Cardiac muscle cell (in vitro differentiated cells and primary cell): ENCODE measurements at places on chromosomes 7 and 10. TPM values are rescaled to one million over a fixed set of nuclear protein-coding genes. Genes with fewer than 3 reads are reported as not detected.

The SFRP4 gene
- 7.5 and 8.6 TPM in 2 replicates for polyA plus RNA-seq

The LRRTM3 gene
- polyA plus RNA-seq, result 2.8 and 3.6 TPM in 2 replicates

The PNLIPRP2 gene
- not detected in 2 replicates for polyA plus RNA-seq

The PDE1C gene
- 0.38 and 0.81 TPM in 2 replicates for polyA plus RNA-seq

The TMEM196 gene
- not detected in 2 replicates for polyA plus RNA-seq

The PIP gene
- polyA plus RNA-seq, result not detected in 2 replicates

GRCh38 chr10:116084161-116084560 lies 188.8 kb downstream of the GFRA1 start:
- no peak for DNase-seq

- DNase-seq, result no peak
These were observed 126.2 kb upstream of the PDLIM1 start for GRCh38 chr10:95416973-95417372.

- DNase-seq, result no peak
These were observed 282.9 kb downstream of the TWIST1 start for GRCh38 chr7:18834577-18834976.

GRCh38 chr7:87110778-87111177 lies 41.5 kb upstream of the DMTF1 start:
- DNase-seq, result peak; percentile 73

- DNase-seq, result no peak
These were observed 2.6 kb downstream of the PHYHIPL start for GRCh38 chr10:59179068-59179467.

DNA sequence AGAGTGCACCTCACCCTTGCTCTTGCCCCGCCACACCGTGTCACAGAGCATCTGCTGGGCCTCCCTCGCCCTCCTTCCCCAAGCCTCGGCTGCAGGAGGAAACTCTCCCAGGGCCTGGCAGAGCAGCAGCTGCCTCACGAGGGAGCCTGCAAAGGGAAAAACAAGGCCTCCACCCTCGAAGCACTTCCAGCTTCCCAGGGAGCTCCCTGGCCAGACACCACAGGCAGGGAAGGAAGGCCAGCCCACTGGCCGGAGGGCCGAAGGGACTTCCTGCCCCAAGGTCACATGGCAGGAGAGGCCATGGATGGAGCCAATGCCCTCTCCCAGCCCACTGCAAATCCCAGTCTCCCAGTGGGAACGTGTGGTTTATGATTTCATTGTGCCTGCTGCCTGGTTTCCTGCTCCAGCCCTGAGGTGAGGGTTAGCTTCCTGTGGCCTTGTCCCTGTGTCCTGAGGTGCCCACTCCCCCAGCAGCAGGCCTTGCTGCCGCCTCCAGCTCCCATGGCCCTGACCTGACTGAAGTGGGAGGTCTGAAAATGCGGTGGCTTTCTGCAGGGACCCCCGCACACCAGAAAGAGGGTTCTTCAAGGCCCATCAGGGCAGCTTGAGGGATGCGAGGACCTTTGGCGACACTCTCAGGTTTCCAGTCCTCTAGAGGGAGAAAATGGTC lies 100.5 kb upstream of the PPIF start:
- DNase-seq, result peak; percentile 73

DNA sequence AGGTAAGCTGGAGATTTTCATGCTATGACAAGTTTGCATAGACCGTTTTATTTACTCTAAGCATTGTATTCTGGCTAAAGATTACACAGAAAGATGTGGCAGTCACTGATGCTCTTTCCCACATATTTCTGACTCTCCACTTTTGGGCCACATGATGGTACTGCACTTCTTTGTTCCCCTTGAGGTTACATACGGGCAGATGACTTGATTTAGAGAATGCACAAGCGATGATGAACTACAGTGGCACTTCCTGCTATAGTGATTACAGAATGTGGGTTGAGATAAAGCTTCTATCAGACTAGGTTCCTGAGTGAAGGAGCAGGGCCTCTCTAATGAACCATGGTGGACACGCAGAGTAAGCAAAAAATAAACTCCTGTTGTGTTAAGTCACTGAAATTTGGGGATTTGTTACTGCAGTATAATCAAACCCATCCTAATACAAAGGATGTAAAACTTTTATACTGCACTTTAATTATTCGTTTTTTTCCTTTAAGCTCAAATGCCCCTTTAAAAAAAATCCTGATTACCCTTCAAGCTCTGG lies 177.9 kb downstream of the TAX1BP1 start:
- no peak for DNase-seq

- DNase-seq, result no peak
These were observed 80.0 kb upstream of the FEZF1 start for GRCh38 chr7:122384528-122384927.

- no peak for DNase-seq
These were observed 248.8 kb upstream of the NEBL start for GRCh38 chr10:21145751-21146435.

- DNase-seq, result no peak
These were observed 12.3 kb upstream of the TRDMT1 start for GRCh38 chr10:17213646-17214349.

- DNase-seq, result no peak
These were observed 299.2 kb downstream of the IPMK start for GRCh38 chr10:57968328-57969016.

- no peak for DNase-seq
These were observed 120.5 kb upstream of the ZWINT start for GRCh38 chr10:56481521-56482091.

GRCh38 chr10:43898592-43898991 lies 249.9 kb upstream of the ZNF32 start:
- no peak for DNase-seq

DNA sequence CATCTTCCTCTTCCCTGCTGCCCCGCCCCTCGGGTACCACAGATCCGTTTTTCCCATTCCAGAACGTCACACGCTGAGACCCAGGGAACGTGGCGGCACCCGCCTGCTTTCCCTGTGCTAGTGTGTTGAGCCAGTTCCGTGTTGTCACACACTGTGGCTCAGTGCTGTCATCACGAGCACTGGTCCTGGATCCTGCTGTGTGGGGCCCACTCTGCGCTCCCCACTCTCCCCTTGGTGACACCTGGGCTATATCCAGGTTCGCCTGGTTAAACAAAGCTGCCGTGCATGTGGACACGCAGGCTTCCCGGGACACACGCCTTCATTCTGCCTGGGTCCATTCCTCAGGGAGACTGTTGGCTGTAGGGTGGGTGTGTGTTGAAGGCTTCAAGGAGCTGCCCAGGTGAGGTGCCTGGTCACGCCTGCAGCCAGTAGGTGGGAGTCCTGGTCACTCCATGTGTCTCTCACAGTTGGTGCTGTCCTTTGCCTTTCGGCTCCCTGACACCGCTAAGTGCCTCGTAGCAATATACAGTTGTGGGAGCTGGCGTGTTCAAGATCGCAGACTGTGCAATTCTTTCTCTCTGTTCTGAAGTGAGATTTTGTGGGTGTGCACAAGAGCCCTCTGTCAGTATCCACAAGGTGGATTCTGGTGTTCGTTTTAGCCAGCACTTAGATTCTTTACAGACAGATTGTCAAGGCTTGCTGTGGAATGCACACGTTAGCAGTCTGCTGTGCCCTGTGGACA lies 88.6 kb downstream of the INPP5A start:
- peak; percentile 71 for DNase-seq

- DNase-seq, result no peak
These were observed 237.2 kb downstream of the BUB3 start for GRCh38 chr10:123391275-123392028.

GRCh38 chr10:74450602-74451001 lies 299.6 kb downstream of the ADK start:
- DNase-seq, result no peak

DNA sequence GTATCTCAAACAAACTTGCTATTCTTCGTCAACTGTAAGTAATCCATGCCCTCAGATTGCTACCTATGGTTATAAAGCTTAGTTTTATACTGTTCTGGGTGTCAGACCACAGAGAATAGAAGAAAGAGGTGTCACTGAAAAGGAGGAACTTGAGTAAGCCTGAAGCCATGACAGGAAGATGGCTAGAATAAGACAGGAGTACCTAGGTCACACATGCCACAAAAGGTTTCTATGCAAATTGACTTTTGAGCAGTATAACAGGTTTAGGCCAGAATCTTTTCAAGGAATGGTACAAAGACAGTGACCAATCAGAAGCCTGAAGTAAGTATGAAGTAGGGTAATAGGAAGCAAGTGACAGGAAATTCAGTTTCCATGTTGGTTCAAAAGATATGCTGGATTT lies 23.5 kb downstream of the FBXW4 start:
- no peak for DNase-seq

GRCh38 chr7:28841766-28842165 lies 116.4 kb downstream of the TRIL start:
- no peak for DNase-seq

DNA sequence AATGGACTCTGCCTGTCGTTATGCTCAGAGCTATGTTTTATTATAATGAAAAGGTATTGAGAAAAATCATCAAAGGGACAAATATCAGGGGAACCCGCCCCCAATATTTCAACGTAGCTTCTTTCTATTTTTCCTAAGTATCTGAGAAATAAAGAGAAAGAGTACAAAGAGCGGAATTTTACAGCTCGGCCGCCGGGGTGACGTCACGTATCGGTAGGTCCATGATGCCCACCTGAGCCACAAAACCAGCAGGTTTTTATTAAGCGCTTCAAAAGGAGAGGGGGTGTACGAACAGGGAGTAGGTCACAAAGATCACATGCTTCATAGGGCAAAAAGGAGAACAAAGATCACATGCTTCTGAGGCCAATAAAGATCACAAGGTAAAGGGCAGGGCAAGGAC lies 281.6 kb upstream of the POM121L12 start:
- no peak for DNase-seq
